Occipital lobe (tissue), 3 donors: ENCODE measurements at places on chromosomes 1 and 21.

DNA sequence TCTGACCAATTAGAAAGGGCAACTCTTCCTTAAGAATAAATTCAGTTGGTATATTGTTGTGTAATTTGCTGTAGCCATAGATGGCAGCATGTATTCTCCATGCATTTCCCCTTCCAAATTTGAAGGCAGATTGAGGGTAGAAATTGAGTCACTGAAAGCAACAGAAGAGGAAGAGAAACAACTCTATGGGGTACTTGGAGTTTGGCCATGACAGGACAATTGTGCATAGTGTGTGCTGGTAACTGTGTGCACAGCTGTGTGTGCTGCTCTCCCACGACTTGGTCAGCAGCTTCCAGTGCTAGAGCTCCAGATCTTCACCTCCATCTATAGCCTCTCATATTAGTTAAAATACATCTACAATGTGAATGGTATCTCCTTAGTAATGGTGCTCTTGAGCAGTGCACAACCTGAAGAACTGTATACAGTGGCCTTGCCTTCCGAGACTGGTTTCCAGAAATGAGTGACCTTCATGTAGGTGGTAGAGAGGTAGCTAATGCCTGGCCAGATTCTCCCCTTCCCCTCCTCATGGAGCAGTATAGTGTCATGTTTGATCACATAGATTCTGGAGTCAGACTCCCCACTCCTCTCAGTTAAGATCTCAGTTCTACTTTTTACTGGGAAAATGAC, 882 bp upstream of the FCAMR start:
- no peak for DNase-seq

DNA sequence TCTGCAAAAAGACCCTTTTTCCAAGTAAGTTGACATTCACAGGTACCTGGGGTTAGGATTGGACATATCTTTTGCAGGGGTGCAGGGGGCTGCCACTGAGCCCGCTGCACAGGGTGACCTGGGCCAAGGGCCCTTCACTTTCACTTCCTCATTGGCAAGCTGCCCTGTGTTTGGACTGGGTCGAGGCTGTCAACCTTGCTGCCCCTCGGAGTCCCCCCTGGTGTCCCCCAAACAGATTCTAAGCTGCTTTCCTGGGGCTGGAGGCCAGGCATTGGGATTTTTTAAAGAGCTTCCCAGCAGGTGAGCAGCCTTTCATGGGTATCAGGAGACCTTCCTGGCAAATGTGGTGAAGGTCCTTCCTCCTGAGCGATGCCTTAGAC, 7.9 kb upstream of the UMODL1 start:
- no peak for DNase-seq

DNA sequence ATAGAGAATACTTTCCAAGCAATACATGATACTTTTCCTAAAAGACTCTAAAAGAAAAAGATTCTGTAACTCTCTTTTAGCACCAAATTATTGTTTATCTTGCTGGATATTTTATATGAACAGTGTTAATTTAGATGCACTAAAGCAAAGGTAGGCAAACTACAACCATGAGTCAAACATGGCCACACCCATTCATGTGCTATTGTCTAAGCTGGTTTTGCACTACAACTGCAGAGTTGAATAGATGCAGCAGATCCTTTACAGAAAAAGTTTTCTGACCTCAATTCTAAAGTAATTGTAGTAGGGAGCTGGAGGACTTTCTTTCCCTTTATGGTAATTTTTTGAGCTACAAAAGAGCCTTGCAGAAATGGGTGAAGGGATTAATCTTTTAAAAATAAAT, 19.4 kb downstream of the BLZF1 start:
- no peak for DNase-seq

DNA sequence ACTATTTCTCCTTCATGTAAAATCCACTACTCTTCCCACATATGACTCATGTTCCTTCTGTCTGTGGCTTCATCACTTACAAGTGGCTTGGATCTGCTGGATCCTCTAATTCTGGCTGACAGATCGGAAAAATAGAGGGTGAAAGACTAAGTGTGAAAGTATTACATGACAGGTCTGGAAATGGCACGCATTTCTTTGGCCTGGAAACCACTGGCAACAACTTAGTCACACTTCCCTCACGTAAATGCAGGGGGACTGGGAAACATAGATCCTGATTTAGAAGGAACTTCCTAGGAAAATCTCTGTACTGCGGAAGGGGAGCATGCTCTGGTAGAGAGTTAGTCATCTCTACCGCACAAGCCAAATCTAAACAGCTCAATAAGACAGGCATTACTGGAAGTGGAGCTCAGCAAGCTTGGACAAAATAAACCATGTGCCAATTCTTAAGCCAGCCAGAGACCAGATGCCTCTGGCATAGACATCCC, 305.4 kb upstream of the PTBP2 start:
- DNase-seq, result peak; percentile 1

- no peak for DNase-seq
These were observed 34.2 kb downstream of the HMCN1 start for GRCh38 chr1:185768371-185768770.

DNA sequence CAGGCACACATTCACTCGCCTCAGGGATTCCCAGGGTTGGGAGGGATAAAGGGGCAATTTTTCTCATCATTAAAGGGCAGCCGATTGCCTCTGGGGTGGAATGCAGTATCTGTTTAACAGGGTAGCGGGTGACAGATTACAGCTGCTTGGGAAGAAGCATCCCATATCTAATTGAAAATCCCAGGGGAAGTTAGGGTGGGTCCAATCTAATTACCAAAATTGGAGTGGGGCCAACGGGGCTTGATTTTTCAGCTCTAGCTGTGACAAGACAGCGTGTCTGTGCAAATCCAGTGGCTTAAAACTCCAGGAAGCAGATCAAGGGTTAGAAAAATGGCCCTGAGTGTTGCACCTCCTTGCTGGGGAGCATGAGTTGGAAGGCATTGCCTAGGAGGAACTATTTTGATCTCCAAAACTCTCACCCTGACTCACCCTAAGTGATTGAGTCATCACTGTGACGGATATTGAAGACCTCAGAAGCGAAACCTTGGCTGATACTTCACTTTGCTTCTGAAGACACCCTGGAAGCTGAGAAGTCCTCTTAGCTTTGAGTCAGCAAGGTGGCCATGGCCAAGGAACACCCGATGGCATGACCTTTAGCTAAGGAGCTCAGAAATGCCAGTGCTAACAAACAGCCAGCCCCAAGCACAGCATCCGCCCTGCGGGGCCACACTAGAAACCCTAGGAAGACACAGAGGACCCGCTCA, 46.0 kb downstream of the GRHL3 start:
- DNase-seq, result no peak

DNA sequence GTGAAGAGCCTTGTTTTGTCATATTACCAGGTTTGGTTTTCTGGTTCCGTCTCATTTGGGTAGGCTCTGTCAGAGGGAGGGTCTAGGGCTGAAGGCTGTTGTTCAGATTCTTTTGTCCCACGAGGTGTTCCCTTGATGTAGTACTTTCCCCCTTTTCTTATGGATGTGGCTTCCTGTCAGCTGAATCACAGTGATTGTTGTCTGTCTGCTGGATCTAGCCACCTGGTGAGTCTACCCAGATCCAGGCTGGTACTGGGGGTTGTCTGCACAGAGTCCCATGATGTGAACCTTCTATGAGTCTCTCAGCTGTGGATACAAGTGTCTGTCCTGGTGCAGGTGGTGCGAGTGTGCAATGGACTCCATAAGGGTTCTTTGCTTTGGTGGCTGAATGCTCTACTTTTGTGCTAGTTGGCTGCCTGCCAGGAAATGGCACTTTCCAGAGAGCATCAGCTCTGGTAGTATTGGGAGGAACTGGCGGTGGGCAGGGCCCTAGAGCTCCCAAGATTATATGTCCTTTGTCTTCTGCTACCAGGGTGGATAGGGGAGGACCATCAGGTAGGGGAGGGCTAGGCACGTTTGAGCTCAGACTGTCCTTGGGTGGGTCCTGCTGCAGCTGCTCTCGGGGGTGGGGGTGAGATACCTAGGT, 246.0 kb downstream of the RYR2 start:
- DNase-seq, result no peak

DNA sequence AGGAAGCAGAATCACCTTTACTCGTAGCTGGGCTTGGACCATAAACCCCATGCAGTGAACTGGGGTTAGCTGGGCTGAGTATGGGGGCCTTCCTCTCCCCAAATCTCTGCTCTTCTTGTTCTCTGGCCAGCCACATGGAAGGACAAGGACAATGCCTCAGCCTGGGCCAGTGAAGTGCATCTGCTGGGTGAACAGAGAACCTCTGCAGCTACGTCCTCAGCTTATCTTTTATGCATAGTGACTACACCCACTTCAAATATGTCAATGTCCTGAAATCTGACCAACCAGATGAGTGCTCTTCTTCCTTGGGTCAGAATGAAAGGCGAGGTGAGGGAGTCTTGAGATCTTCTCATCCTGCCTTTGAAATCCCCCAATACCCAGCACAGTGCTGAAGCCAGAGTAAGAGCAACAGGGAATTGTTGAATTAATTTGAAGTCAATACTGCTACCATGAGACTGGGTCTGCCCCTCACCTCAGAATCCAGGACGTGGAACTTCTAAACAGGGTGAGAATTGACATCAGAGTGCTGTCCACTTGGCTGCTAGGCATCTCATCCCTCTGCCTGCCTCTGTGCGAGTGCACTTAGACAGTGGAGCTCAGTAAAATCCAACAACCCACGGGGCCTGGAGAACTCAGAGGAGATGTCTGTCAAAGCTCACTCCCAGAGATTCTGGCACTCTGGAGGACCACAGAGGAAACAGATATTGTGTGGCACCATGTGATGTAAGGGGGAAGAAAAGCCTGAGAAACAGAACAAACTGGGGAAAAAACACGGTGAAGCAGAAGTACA, 99.0 kb downstream of the IER5 start:
- DNase-seq, result no peak

DNA sequence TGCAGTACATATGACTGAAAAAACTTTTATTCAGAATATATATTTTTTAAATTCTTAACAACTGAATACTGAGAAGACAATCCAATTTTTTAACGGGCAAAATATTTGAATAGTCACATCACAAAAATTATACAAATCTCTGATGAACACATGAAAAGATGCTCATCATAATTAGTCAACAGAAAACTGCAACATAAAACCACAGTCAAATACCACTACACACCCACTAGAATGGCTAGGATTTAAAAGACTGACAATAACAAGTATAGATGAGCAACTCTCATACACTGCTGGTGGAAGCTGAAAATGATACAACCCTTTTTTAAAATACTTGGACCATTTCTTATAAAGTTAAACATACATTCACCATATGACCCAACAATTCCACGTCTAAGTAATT, 87.7 kb upstream of the TNFSF4 start:
- no peak for DNase-seq

DNA sequence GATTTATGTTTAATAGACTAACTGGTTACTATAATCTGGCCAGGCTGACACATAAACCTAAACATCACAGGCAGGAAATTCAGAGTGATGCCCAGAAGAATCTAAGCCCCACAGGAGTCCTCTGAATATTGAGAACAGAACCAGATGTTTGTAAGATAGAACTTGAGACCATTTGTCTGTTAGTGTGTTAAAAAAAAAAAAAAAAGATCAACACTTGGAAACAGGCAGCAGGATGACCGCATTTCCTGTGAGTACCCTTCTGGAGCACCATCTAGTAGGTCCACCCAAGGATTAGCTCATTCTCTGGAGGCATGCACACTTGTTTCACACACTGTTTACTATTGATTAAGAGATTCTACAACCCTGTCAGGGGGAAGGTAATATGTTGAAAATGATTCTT, 111.4 kb upstream of the VANGL1 start:
- DNase-seq, result no peak

DNA sequence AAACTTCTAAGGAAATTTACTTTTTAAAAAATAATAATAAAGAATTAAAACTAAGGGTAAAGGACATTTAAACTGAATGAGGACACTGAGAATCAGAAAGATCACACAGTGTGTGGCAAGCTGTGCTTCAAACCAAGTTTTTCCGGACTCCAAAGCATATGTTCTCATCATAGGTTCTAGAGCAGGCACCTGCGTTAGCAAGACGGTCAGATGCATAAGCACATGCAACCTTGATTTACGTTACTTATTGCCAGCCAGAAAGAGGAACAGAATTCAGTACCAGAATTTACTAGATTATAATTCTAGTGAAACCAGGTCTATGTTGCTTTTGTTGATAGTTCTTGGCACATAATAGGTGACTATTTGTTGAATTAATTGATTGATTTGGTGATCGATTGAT, 6.2 kb upstream of the LBR start:
- no peak for DNase-seq

GRCh38 chr1:67532452-67533216, 102.4 kb upstream of the SERBP1 start:
- peak; percentile 4 for DNase-seq

DNA sequence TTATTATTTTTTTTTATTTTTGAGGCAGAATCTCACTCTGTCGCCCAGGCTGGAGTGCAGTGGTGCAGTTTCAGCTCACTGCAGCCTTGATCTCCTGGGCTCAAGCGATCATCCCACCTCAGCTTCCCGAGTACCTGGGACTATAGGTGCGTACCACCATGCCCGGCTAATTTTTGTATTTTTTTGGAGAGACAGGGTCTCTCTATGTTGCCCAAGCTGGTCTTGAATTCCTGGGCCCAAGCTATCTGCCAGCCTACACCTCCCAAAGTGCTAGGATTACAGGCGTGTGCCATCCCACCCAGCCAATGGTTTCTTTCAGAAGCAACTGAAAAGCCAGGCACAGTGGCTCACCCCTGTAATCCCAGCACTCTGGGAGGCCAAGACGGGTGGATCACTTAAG, 2.3 kb downstream of the KRTCAP2 start:
- no peak for DNase-seq

DNA sequence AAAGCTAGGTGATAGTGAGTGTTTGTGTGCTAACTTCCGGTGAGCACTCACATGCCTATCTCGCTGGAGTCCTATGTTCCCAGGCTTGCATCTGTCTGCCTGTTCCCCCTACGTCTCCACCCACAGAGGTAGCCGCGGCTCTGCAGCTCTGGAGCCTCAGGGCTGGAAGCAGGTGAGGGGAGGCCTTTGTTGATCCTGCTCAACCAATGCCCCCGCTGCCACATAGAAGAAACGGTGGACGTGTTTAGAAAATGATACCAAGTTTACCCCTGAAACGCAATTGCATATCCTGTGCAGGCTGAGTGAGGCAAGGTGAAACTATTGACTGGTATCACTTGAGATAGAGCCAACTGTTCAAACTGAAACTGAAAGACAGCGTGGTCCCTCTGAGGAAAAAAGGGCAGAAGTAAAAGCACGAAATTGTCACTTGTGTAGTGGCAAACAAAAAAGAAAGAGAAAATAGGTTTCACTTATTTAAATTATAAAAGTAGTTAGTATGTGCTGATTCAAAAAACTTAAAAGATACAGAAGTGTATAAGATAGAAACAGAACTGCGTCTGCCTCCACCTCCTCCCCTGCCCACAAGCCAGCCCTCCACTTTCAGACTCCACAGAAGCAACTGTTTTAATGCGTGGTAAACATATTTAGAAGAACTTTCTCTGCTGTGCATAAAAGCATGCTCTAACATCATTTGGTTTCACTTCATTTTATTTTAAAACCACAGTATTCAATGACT, 38.6 kb upstream of the ETS2 start:
- no peak for DNase-seq

GRCh38 chr1:206471415-206471801, 1.1 kb downstream of the IKBKE start:
- no peak for DNase-seq
